T-cell (primary cell): ENCODE measurements at places on chromosomes 16 and 17.
A peak's percentile ranks its signal among the peaks of the same experiment; 100 is the strongest.

DNA sequence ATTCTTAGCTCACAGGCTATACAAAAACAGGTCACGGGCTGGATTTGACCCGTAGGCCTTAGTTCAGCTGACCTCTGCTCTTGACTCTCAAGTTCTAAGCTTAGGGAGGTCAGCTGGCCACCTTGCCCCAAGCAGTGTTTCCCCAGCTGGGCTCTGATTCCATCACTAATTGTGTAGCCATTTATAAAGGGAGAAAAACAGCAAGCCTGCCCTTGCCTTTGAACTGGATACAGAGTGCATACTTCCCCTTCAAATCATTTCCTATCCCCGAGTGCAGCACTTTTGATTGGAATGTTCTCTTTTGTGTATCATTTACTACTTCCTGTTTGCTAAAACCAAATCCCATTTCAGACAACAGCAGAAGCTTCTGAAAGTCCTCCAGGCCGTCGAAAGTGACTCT is 153.6 kb downstream of the KATNIP start:
- DNase-seq, result no peak
- H3K27ac ChIP-seq, result no peak overlapping the region
- no peak overlapping the region for H3K4me3 ChIP-seq
- no peaks in the 10 kb centered on the region for H3K4me1 ChIP-seq
- H3K27me3 ChIP-seq, result no peaks in the 10 kb centered on the region

DNA sequence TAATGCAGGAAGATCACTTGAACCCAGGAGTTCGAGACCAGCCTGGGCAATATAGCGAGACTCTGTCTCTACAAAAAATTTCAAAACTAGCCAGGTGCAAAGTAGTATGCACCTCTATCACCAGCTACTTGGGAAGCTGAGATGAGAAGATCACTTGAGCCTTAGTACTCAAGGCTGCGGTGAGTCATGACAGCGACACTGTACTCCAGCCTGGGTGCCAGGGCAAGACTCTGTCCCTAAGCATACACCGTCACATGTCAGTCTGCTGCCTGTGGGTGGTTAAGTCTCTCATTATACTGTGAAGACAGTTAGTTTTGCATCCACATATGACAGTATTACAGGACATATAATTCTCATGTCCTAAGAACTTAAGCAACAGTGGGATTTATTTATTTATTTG is 21.8 kb downstream of the NMRAL1 start:
- peaks cover 87% of the 10 kb centered on the region for H3K36me3 ChIP-seq
- H3K27ac ChIP-seq, result no peak overlapping the region
- no peaks in the 10 kb centered on the region for H3K4me1 ChIP-seq
- DNase-seq, result no peak
- no peaks in the 10 kb centered on the region for H3K27me3 ChIP-seq

- H3K27ac ChIP-seq, result no peak overlapping the region
- no peak for DNase-seq
- no peak overlapping the region for H3K4me3 ChIP-seq
- no peaks in the 10 kb centered on the region for H3K36me3 ChIP-seq
- H3K27me3 ChIP-seq, result no peaks in the 10 kb centered on the region
- peaks cover 3% of the 10 kb centered on the region for H3K4me1 ChIP-seq
These were observed 196.6 kb downstream of the UTP18 start for GRCh38 chr17:51456942-51457341.

GRCh38 chr17:35345926-35346771 is 27.3 kb downstream of the SLFN11 start:
- H3K27ac ChIP-seq, result peak overlapping the region; percentile 52
- H3K4me1 ChIP-seq, result peaks cover 26% of the 10 kb centered on the region
- DNase-seq, result no peak
- H3K4me3 ChIP-seq, result peak overlapping the region; percentile 87
- no peaks in the 10 kb centered on the region for H3K27me3 ChIP-seq

- DNase-seq, result no peak
- H3K4me3 ChIP-seq, result no peak overlapping the region
- H3K36me3 ChIP-seq, result no peaks in the 10 kb centered on the region
- H3K27ac ChIP-seq, result no peak overlapping the region
- no peaks in the 10 kb centered on the region for H3K27me3 ChIP-seq
These were observed 108.0 kb upstream of the TBX2 start for GRCh38 chr17:61291451-61292285.

DNA sequence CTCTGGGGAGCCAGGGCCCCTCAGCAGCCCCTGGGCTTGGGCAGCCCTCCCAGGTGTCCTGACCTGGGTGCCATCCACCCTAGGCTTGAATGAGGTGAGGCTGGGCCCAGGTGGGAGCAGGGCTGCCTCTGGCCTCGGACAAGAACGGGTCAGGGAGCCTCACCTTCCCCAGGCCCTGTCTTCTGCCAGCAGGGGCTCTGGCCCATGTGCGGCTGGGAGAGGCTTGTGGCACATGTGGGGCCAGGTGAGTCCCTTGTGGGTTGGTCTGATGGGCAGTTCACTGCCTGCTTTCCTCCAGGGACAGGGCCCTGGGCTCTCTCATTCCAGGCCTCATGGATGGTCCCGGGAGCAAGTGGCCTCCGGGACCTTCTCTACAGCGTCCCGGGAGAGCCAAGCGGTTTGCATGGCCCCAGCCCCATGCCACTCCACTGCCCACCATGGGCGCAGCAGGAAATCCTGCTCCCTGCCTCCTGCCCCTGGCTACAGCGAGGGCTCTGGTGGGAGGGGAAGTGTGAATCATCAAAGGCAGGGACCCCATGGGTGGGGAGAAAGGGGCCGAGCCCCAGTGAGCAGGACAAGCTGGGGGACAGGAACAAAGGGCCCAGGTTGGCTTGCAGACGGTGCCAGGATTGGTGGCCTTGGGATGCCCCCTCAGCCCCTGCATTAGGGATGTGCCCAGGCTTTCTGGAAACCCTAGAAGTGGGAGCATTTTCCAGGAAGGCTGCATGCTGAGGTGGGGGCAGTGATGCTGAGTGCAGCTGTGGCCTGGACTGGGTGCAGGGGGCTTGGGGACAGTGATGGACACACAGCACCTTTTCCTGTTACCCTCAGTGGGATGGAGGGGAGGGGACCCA is 12.2 kb downstream of the VASN start:
- H3K27me3 ChIP-seq, result no peaks in the 10 kb centered on the region
- DNase-seq, result no peak
- peaks cover 81% of the 10 kb centered on the region for H3K36me3 ChIP-seq

GRCh38 chr16:6891496-6891895 is 441.1 kb upstream of the RBFOX1 start:
- no peak overlapping the region for H3K4me3 ChIP-seq
- no peak overlapping the region for H3K27ac ChIP-seq
- H3K27me3 ChIP-seq, result no peaks in the 10 kb centered on the region
- H3K36me3 ChIP-seq, result no peaks in the 10 kb centered on the region

DNA sequence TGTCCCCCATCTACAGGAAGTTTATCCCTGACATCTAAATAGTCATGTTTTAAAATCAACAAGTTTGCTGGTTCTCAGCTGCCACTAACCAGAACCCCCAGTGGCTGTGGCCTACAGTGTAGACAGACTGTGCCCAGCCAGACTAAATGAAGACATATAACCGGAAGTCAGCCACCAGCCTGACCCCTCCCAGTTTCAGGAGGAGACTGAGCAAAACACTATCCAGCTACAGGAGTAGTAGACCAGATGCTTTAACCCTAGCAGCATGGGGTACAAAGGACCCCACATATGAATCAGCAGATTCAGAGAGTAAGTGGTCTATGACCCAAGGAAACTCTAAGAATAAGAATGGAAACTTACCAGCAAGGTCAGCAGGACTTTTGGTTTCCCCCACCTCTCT is 83.4 kb downstream of the HIC1 start:
- peaks cover 10% of the 10 kb centered on the region for H3K36me3 ChIP-seq
- H3K4me1 ChIP-seq, result no peaks in the 10 kb centered on the region
- DNase-seq, result peak; percentile 6

- DNase-seq, result no peak
- H3K4me1 ChIP-seq, result peaks cover 38% of the 10 kb centered on the region
- peak overlapping the region; percentile 60 for H3K27ac ChIP-seq
- H3K36me3 ChIP-seq, result peaks cover 4% of the 10 kb centered on the region
These were observed 4.0 kb downstream of the NHERF1 start for GRCh38 chr17:74752415-74752814.

- no peak for DNase-seq
- H3K4me3 ChIP-seq, result no peak overlapping the region
- peaks cover 34% of the 10 kb centered on the region for H3K36me3 ChIP-seq
- no peaks in the 10 kb centered on the region for H3K27me3 ChIP-seq
- no peak overlapping the region for H3K27ac ChIP-seq
These were observed 9.5 kb downstream of the NDUFAF8 start for GRCh38 chr17:81248649-81249048.

DNA sequence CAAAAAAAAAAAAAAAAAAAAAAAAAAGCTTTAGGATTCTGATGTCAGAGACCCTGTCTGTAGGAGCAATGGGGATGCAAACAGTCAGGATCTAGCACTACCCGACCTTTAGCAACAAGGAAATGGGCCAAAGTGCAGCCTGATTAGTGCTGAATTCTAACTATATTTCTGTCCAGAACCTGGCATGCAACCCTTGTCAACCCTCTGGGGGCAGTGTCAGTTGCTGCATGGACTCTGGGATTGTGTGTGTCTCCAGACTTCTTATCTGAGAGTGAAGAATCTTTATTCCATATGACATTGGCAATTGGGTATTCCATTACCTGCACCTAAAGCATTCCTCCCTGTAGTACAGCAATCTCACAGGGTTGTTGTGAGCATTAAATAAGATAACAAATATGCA is 120.3 kb upstream of the CRHR1 start:
- no peak overlapping the region for H3K27ac ChIP-seq
- no peaks in the 10 kb centered on the region for H3K4me1 ChIP-seq
- no peak overlapping the region for H3K4me3 ChIP-seq
- no peaks in the 10 kb centered on the region for H3K36me3 ChIP-seq
- DNase-seq, result no peak

DNA sequence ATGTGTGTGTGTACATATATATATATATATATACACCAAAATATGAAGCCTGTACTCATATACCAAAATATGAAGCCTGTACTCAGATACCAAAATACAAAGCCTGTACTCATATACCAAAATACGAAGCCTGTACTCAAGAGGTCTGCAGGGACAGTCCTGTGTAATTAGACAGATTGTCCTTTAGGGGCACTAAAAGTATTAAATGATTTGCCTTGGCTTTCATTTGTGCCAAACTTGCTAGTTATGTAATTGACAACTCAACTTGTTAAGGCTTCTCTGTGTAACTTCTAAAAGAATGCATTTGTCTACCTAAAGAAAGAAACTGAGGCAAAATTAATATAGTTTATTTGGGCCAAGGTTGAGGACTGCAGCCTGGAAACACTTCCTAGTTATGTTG is 30.8 kb upstream of the DHX40 start:
- H3K36me3 ChIP-seq, result no peaks in the 10 kb centered on the region
- no peak overlapping the region for H3K4me3 ChIP-seq
- no peaks in the 10 kb centered on the region for H3K4me1 ChIP-seq
- H3K27ac ChIP-seq, result no peak overlapping the region
- DNase-seq, result no peak
- H3K27me3 ChIP-seq, result no peaks in the 10 kb centered on the region

- peak overlapping the region; percentile 88 for H3K4me3 ChIP-seq
- H3K27me3 ChIP-seq, result no peaks in the 10 kb centered on the region
- peaks cover 42% of the 10 kb centered on the region for H3K4me1 ChIP-seq
- peaks cover under 1% of the 10 kb centered on the region for H3K36me3 ChIP-seq
- peak; percentile 46 for DNase-seq
These were observed 722 bp upstream of the SLC38A10 start for GRCh38 chr17:81295676-81296381.

GRCh38 chr16:56848029-56848936 is 16.7 kb upstream of the SLC12A3 start:
- H3K36me3 ChIP-seq, result peaks cover 9% of the 10 kb centered on the region
- H3K4me3 ChIP-seq, result no peak overlapping the region
- DNase-seq, result no peak
- peaks cover 9% of the 10 kb centered on the region for H3K4me1 ChIP-seq

GRCh38 chr17:61054436-61054835 is 345.2 kb upstream of the TBX2 start:
- H3K27ac ChIP-seq, result no peak overlapping the region
- no peaks in the 10 kb centered on the region for H3K27me3 ChIP-seq
- H3K4me1 ChIP-seq, result no peaks in the 10 kb centered on the region
- H3K4me3 ChIP-seq, result no peak overlapping the region

DNA sequence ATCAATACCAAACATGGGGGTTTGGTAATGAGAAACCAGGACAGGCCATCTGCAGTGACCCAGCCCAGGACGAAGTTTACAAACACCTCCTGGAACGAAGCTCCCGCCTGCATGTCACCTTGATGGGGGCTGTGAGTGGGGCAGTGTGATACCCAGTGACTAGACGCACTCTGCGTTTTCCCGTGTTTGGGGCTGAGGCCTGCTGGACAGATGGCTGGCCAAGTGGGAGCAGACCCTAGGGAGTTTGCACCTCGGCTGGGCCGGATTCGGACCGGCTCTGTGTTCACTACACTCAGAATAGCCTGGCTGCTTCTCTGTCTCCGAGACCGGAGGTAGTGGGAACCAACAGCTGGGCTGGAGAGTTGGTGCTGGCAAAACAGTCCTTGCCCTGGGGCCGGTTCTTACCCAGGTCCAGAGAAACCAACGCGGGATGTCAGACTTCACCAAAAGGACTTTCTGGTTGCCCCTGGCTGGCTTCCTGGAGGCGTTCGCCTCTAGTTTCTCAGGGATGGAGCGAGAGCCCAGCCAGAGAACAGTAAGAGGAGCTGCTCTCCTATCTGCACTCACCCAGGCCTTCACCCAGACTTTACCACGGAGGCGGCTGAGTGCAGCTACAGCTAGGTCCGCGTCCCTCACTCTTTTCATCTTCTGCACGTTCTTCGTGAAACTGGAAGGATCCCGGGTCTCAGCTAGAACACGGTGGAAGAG is 20.4 kb downstream of the CARHSP1 start:
- H3K4me3 ChIP-seq, result no peak overlapping the region
- H3K27me3 ChIP-seq, result no peaks in the 10 kb centered on the region
- H3K4me1 ChIP-seq, result peaks cover 7% of the 10 kb centered on the region
- H3K36me3 ChIP-seq, result peaks cover 9% of the 10 kb centered on the region
- no peak overlapping the region for H3K27ac ChIP-seq

DNA sequence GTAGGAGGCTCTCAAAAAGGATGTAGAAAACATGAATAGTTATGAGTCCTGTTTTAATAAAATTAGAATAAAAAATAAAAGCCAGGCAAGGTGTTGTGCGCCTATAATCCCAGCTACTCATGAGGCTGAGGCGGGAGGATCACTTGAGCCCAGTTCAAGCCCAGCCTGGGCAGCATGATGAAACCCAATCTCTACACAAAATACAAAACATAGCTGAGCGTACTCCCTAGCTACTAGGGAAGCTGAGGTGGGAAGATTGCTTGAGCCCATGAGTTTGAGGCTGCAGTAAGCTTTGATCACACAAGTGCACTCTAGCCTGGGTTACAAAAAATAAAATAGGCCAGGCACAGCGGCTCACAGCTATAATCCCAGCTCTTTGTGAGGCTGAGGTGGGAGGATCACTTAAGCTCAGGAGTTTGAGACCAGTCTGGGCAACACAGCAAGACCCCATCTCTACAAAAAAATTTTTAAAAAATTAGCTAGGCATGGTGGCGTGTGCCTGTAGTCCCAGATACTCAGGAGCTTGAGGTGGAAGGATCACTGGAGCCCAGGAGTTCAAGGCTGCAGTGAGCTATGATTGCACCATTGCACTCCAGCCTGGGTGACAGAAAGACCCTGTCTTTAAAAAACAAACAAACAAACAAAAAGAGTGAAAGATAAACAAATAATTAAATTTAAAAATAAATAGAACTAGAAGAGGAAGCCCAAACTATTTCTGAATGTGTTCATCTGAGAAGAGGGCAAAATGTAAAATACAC is 17.2 kb upstream of the PRM1 start:
- H3K27ac ChIP-seq, result no peak overlapping the region
- peaks cover 13% of the 10 kb centered on the region for H3K27me3 ChIP-seq
- H3K4me1 ChIP-seq, result peaks cover 32% of the 10 kb centered on the region

- peaks cover 17% of the 10 kb centered on the region for H3K36me3 ChIP-seq
- no peaks in the 10 kb centered on the region for H3K27me3 ChIP-seq
- no peak for DNase-seq
- no peak overlapping the region for H3K27ac ChIP-seq
- no peak overlapping the region for H3K4me3 ChIP-seq
These were observed 63.6 kb downstream of the VMP1 start for GRCh38 chr17:59771093-59771492.
